GM12891 (cell line): ENCODE measurements at places on chromosomes 12 and 14.

DNA sequence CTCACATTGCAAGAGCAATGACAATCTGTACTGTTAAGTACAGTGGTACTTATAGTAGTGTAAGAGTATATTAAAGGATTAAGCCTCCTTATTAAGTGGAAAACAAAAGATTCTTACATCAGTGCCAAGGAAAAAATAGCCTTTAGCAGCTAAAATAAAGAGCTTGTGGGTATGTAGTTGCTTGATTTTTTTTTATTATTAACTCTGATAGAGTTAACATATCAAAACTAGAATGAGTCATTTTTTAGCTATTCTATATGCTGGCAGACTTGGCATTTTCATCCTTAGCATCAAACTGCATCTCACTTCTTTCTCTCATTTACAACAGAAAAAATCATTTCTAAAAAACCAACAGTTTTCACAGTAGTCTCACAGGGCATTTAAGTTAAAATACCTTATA is 86.5 kb downstream of the ATP2B1 start:
- no peak for DNase-seq

DNA sequence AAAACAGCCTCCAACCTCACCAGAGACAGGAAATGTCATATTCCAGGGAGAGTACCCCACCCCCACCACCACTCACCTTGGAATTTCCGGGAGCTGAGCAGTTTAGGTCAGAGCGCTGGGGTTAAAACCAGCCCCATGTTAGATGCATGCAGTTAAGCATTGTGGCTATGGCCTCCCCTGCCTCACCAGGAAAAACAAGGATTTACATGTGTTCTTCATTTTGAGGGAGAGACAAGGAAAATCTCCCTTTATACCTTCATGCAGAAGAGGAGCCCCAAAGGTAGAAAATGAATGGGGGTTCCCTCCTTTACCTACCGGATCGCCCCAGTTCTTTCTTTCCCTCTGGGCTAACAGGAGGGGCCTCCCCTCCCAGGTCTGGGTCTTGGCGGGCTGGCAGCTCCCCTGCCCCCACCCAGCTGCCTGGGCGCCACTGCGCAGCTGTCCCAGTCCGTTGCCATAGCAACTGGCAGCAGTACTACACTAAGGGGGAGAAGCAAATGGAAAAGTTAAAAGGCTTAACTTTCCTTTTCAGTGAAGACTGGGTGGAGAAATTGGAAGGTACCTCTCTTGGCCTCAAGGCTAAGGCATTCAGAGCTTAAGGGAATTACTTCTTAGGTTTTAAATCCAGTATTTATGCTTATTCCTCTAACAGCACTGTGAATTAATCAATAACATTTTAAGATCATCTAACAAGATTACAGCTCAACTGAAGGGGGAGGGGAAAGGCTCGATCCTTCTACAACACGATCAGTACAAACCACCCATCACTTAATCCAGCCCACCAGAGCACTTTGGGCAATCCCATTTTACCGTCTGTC is 20.5 kb downstream of the CBX5 start:
- DNase-seq: peak; percentile 49

- no peak for DNase-seq
These were observed 80.4 kb upstream of the EEA1 start for GRCh38 chr12:93009533-93009932.

GRCh38 chr12:51185171-51185717 is 12.3 kb upstream of the TFCP2 start:
- DNase-seq: no peak

- DNase-seq: no peak
These were observed 55.0 kb upstream of the BICD1 start for GRCh38 chr12:32051511-32052211.

- DNase-seq: no peak
These were observed 73.8 kb downstream of the TRAFD1 start for GRCh38 chr12:112199136-112199535.

- DNase-seq: no peak
These were observed 379.9 kb upstream of the DCN start for GRCh38 chr12:91562476-91562875.

DNA sequence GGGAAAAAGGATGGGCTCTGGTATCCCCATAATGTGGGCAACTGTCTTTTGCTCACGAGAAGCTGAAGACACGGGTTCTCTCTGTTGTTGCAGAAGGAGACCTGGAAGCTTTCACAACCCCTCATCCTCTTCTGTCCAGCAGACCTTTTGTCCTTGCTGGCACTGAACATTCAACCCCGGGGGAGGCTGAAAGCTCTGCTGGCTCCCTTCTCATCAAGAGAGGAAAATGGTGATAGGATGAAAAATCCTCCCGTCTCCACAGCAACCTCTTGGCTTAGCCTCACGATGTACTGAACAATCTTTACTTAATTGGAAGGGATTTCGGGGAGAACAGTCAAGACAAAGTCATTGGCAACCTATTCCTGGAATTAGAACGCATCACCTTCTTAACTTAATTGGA is 39.0 kb downstream of the ELK3 start:
- DNase-seq: no peak

DNA sequence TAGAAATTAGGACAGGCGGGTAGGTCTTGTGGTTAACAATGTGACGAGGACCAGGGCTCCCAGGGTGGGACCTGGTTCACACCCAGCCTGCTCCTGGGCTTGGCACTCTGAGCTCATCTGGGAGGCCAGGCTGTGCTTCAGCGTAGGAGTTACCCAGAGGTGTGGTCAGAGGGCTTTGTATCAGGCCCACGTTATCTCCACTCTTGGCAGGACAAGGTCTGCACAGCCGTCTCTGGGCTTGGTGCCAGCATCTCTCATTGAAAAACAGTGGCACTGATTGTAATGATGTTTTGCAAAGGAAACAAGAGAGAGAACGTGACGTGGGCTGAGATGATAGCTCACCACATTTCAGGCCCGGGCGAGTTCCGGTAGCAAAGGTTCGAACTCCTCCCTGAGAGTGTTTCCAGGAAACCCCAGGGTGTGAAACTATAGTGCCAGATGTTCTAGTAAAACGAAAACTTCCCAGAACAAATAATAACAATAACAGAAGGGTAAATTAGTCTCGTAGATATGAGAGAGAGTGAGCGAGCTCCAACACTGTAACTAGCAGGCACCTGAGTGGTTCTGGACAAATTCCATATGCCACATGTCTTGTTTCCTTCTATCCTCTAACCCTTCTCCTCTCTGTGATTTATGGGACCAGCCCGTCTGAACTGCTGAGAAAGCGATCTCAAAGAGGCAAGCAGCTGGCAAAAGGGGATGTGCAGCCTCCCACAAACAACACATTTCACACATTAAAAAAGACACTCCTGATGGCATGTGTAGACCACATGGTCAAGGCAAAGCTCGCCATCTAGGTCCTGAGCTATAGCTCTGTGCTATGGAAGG is 227.3 kb downstream of the KTN1 start:
- DNase-seq: no peak

DNA sequence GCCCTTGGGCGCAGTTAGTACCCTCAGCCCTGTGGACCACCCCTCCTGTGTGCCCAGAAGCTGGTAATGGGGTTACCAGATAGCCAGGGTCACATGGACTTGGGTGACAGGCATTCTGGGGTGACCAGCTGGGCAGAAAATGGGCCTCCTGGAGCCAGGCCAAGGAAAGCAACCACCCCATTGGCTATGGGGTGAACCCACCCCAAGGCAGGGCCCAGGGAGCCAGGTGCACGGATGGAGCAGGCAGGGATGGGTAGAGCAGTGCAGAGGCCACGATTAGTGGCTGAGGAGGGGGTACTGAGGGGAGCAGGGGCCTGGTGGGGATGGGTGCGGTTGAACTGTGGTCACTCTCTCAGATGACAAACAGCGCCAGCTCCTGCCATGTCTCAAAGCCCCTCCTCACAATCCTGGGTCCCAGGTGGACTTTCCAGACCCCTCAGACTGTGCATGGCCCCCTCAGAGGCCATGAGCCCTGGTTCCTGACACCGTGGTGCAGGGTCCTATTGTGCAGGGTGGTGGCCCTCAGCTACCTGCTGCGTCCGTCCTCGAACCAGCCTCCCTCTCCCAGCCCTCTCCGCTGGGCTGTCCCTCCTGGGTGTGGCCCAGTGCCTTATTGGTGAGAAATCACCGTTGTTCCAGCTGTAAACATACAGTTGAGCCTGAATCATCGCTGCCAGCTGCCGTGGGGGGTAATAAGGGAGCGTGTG is 23.4 kb upstream of the BEGAIN start:
- DNase-seq: no peak
